ENCODE measurements at places on chromosomes 4 and X.

DNA sequence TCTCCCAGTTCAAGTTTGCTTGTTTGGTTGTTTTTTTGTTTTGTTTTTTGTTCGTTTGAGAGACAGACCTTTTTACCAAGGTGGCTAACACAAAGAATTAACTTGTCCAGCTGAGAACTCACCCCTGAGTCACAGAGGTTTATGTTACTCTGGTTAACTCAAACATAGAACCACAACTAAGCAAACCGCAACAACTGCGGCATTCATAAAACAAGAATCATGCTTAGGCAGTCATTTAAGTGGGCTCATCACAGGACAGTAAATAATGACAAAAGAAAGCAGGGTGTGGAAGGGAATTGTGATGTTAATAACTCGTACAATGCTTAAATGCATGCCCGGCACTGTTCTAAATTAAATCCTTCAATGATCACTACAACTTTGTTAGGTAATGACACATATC, 24.7 kb upstream of the IL13RA1 start:
- no peak overlapping the region for H3K27ac ChIP-seq
- H3K4me3 ChIP-seq, result no peak overlapping the region
- H3K27me3 ChIP-seq, result no peaks in the 10 kb centered on the region
- DNase-seq, result no peak
- H3K36me3 ChIP-seq, result no peaks in the 10 kb centered on the region

GRCh38 chr4:127479031-127479622, 153.6 kb upstream of the INTU start:
- H3K4me3 ChIP-seq, result no peak overlapping the region
- H3K27ac ChIP-seq, result no peak overlapping the region
- no peaks in the 10 kb centered on the region for H3K36me3 ChIP-seq
- H3K27me3 ChIP-seq, result no peaks in the 10 kb centered on the region
- DNase-seq, result no peak
- H3K4me1 ChIP-seq, result no peaks in the 10 kb centered on the region

DNA sequence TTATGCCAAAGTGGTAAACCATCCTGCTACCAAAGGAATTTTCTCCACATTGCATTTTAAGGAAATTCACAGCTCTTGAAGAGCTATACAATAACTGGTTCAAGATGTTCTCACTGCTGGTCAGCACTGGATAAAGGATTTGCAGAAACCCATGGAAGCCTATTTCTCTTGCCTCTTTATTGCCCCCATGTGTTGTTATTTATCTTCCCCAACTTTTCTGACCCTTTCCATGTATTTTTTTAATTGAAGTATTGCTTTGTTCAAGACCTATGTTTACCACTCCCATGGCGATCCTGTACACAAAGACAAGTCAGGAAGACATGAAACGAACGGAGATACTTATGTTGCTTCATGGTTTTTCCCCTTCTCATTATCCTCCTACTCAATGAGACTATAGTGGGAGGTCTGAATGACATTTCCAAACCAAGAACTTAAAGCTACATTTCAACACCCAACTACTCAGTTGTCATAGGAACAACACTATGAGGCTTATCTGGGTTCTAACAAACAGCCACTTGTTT, 566.4 kb upstream of the DIPK2B start:
- DNase-seq, result no peak
- no peak overlapping the region for H3K27ac ChIP-seq
- H3K36me3 ChIP-seq, result no peaks in the 10 kb centered on the region
- peak overlapping the region; percentile 70 for H3K4me3 ChIP-seq

DNA sequence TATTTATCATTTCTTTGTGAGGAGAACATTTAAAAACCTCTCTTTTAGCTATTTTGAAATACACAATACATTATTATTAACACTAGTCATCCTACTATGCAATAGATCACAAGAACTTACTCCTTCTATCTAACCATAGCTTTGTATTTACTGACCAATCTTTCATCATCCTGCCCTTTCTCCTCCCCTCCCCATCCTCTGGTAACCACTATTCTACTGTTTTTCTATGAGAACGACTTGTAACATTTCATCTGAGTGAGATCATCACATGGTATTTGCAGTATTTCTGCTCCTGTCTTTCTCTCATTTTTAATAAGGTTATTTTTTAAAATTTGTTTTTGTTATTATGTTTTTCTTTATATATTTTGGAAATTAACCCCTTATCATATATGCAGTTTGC, 331.8 kb downstream of the TEX13C start:
- no peaks in the 10 kb centered on the region for H3K36me3 ChIP-seq
- no peak overlapping the region for H3K27ac ChIP-seq
- H3K4me1 ChIP-seq, result no peaks in the 10 kb centered on the region

DNA sequence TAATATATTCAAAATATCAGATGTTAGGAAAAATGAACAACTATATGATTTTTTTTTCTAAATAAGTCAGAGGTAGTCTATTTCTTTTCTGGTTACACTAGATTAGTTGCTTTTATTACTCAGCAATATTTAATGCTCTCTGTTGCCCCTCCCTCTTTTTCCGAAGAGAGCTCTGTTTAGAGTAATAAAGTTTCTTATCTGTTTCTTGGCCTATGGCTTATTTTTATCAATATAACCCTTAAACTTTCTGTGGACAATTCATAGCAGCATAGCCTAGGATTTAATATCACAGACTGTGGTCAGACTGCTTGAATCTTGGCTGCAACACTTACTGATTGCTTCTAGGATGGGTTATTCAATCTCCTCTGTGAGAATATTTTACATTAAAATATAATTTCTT, 2315.4 kb upstream of the AGA start:
- H3K27me3 ChIP-seq, result no peaks in the 10 kb centered on the region
- no peaks in the 10 kb centered on the region for H3K4me1 ChIP-seq
- H3K27ac ChIP-seq, result no peak overlapping the region
- no peak for DNase-seq
- H3K36me3 ChIP-seq, result no peaks in the 10 kb centered on the region

GRCh38 chrX:43970528-43970927, 2.7 kb downstream of the NDP start:
- no peaks in the 10 kb centered on the region for H3K27me3 ChIP-seq
- H3K36me3 ChIP-seq, result no peaks in the 10 kb centered on the region
- DNase-seq, result no peak
- H3K4me3 ChIP-seq, result no peak overlapping the region
- no peak overlapping the region for H3K27ac ChIP-seq

DNA sequence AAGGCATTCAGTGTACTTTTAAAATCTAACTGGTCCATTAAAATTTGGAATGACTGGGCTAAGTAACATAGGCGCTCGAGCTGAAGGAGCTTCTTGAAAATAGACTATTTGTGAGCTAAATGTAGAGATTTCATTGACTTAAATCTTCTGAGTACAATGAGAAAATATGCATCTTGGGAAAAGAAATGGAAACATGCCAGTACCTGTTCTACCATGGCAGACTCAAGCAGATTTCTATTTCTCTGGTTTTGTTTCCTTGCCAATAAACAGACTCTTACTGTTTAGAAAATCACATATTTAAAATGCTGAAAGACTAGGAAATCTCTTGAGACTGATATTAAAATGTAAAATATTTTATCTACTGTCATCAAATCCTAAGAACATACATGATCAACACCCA, 678.1 kb downstream of the FAT4 start:
- DNase-seq, result no peak
- H3K4me1 ChIP-seq, result no peaks in the 10 kb centered on the region
- H3K27ac ChIP-seq, result no peak overlapping the region
- no peak overlapping the region for H3K4me3 ChIP-seq
- H3K27me3 ChIP-seq, result no peaks in the 10 kb centered on the region

GRCh38 chr4:107900508-107900907, 30.8 kb upstream of the CYP2U1 start:
- H3K27ac ChIP-seq, result no peak overlapping the region
- H3K36me3 ChIP-seq, result no peaks in the 10 kb centered on the region
- no peak overlapping the region for H3K4me3 ChIP-seq
- DNase-seq, result no peak
- H3K27me3 ChIP-seq, result no peaks in the 10 kb centered on the region

- no peaks in the 10 kb centered on the region for H3K4me1 ChIP-seq
- DNase-seq, result no peak
- H3K27me3 ChIP-seq, result no peaks in the 10 kb centered on the region
- H3K36me3 ChIP-seq, result no peaks in the 10 kb centered on the region
These were observed 42.5 kb downstream of the VGLL1 start for GRCh38 chrX:136574548-136574947.

GRCh38 chrX:31580227-31580626, 508.4 kb upstream of the FTHL17 start:
- no peak overlapping the region for H3K4me3 ChIP-seq
- no peaks in the 10 kb centered on the region for H3K27me3 ChIP-seq
- H3K27ac ChIP-seq, result no peak overlapping the region

GRCh38 chr4:179097741-179098140, 1655.5 kb upstream of the AGA start:
- H3K36me3 ChIP-seq, result no peaks in the 10 kb centered on the region
- no peak overlapping the region for H3K27ac ChIP-seq
- DNase-seq, result no peak
- H3K27me3 ChIP-seq, result no peaks in the 10 kb centered on the region

DNA sequence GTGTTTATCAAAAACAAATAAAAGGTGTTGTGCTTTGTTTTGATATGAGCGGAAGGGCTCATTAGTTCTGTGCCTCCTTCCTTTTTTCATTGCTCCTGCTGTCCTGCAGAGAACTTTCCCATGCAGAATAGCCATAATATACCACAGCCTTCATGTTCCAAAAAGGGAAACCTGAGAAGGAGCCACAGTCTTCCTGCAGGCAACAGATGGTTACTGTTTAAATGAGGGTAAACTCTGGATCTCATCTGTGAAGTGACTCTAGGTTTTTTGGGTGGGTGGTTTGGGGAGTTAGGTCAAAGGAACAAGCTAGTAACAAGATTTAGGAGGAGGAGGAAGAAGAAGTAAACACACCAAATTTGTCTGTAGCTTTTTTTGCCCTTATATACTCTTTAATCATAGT, 131.8 kb downstream of the BMPR1B start:
- no peak for DNase-seq
- H3K27ac ChIP-seq, result peak overlapping the region; percentile 24
- H3K4me3 ChIP-seq, result peak overlapping the region; percentile 14
- H3K4me1 ChIP-seq, result peaks cover 4% of the 10 kb centered on the region
- no peaks in the 10 kb centered on the region for H3K36me3 ChIP-seq

- no peak for DNase-seq
- no peaks in the 10 kb centered on the region for H3K4me1 ChIP-seq
These were observed 50.0 kb downstream of the HOPX start for GRCh38 chr4:56630876-56631666.

- DNase-seq, result no peak
- H3K4me3 ChIP-seq, result peak overlapping the region; percentile 92
- peaks cover 5% of the 10 kb centered on the region for H3K4me1 ChIP-seq
- peak overlapping the region; percentile 61 for H3K27ac ChIP-seq
These were observed 2.0 kb downstream of the ADAMTS3 start for GRCh38 chr4:72567036-72567435.

- no peak for DNase-seq
- peaks cover 20% of the 10 kb centered on the region for H3K36me3 ChIP-seq
- no peak overlapping the region for H3K4me3 ChIP-seq
- H3K4me1 ChIP-seq, result peaks cover 11% of the 10 kb centered on the region
These were observed 66.0 kb downstream of the RPS3A start for GRCh38 chr4:151165205-151166000.

DNA sequence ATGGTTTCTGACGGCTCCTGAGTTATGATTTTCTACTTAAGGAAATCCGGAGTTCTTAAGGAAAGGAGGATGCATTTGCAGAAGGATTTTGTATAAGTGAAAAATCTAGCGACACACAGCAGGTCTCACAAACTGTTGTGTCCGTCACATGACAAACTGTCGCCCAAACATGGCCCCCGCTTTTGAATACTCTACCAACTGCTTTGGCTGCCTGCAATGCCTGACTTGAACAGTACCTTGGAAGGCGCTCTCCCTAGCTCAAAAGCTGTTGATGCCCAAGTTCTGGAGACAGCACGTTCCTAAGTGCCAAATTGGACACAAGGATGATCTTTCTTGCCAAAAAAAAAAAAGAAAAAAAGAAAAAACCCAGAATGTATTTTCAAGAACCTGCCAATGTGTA, 103.2 kb downstream of the ENPP6 start:
- no peaks in the 10 kb centered on the region for H3K4me1 ChIP-seq
- H3K27ac ChIP-seq, result no peak overlapping the region
- no peak overlapping the region for H3K4me3 ChIP-seq
- H3K27me3 ChIP-seq, result no peaks in the 10 kb centered on the region

- H3K27me3 ChIP-seq, result no peaks in the 10 kb centered on the region
- no peaks in the 10 kb centered on the region for H3K36me3 ChIP-seq
These were observed 87.2 kb downstream of the CLDN34 start for GRCh38 chrX:10054396-10054795.

All from thoracic aorta (tissue), 2 donors.